ENCODE measurements at places on chromosomes 16 and 17.

GRCh38 chr16:86044241-86044671 is 145.3 kb downstream of the IRF8 start:
- DNase-seq, result no peak

GRCh38 chr17:44187131-44187899 is 543 bp downstream of the TMUB2 start:
- DNase-seq, result no peak

DNA sequence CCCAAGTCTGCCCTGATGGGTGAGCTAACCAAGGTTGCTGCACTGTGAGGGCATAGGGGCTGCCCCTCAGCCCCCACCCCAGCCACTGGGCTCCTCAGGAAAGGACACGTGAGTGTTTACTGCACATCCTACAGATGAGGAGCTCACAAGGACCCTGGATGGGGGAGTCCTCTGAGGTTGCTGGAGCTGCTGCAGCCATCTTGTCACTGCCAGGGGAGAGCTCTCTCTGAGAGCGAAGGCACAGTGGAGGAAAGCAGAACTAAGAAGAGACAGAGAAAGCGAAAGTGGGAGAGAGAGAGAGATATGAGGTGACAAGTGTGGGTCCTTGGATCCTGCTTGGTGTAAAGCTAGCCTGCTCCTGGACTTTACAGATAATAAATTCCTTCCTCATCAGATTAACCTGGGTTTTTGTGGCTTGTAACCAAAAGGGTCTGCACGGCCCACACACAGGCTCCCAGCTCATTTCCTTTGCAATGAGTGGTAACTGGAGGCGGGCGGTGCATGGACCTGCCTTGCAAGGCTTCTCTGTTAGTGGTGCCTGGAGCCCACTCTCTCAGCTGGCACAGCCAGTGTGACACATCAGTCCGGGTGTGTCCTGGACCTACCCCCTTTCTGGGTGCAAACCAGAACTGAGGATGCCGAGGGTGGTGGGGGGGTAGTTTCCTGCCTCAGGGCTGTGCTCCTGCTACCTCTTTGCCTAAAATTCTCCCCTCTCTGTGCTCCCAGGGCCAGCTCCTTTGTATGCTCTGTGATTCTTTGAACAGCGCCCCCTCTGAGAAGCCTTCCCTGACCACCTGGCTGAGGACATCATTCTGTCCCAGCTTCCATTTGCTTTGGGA is 14.2 kb downstream of the SNX20 start:
- peak; percentile 80 for DNase-seq

DNA sequence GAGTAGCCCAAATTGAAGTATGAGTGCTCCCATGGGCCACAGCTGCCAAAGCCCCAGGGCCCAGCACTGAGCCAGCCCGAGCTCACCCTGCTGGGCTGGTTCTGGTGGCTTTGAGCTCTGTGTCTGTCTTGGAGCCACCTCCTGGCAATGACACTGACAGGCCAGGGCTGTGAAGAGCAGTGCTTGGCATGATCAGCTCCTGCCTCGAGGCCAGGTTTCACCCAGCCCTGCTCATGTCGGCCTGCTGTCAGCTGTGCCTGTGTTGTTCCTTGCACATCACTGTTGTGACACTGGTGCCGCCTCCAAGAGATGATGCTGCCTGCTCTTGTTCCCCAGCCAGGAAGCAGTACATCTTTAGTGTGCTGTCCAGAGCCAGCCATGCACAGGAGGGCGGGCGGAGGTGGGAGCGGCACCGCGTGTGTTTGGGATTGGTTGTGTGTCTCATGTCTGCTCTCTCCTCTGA is 26.0 kb downstream of the PLD6 start:
- DNase-seq, result no peak

DNA sequence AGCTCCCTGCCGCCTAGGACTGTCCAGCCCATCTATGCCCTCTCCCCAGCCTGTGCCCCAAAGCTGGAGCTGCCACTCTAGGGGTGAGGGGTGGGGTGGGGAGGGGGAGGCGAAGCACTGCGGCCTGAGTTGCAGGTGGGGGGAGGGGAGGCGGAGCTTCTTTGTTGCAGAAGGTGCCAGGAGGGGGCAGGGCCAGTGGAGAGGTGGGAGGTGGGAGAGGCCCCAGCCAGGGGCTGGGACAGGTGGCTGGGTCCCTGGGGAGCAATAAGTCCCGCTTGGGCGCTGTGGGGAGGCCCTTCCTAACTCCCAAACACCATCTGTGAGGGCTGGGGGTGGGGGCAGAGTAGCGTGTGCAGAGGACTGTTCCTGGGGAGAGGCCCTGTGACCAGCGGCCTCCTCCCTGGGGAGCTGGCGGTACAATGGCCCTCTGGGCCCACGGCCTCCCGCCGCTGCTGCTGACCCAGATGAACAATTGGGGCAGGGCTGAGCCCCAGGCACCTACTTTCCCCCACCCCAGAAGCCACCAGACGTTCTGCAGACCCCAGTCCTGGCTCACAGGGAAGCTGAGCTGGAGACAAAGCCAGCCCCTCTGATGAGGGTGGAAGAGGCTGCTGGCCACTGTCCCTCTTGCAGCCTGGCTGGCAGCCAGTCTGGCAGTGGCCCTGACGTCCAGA is 2.2 kb upstream of the NTN3 start:
- DNase-seq, result no peak

GRCh38 chr17:5055543-5055942 is 20.3 kb upstream of the SLC52A1 start:
- no peak for DNase-seq

GRCh38 chr17:64261417-64262145 is 1.5 kb downstream of the TEX2 start:
- no peak for DNase-seq

Data from GDM1 (cell line).